ENCODE measurements at places on chromosomes 3 and 15. TPM values are rescaled to one million over a fixed set of nuclear protein-coding genes. Genes with fewer than 3 reads are reported as not detected.

AMOTL2 gene
- 71.3 TPM for total RNA-seq

OR5K2 gene
- total RNA-seq, result not detected

IDH2 gene
- 33.7 TPM for total RNA-seq

CYP8B1 gene
- total RNA-seq, result not detected

CYP1A2 gene
- not detected for total RNA-seq

COLQ gene
- total RNA-seq, result 0.35 TPM

LYZL4 gene
- 0.23 TPM for total RNA-seq

CKMT1A gene
- not detected for total RNA-seq

CHDH gene
- under 0.01 TPM for total RNA-seq

ARGFX gene
- not detected for total RNA-seq

GHSR gene
- total RNA-seq, result not detected

LRRN1 gene
- not detected for total RNA-seq

CYP1A1 gene
- total RNA-seq, result 0.45 TPM

TTC21A gene
- 2.0 TPM for total RNA-seq

GOLGA8R gene
- total RNA-seq, result 2.8 TPM

ERC2 gene
- total RNA-seq, result 0.47 TPM

CYB561D2 gene
- total RNA-seq, result 32.7 TPM

ATP13A5 gene
- total RNA-seq, result not detected

KLHL6 gene
- total RNA-seq, result not detected

TRH gene
- total RNA-seq, result not detected

DUOXA2 gene
- total RNA-seq, result not detected

ANKRD34C gene
- not detected for total RNA-seq

CEP19 gene
- total RNA-seq, result 1.6 TPM

SEMA6D gene
- 14.9 TPM for total RNA-seq

CHRD gene
- 0.08 TPM for total RNA-seq

GALNT15 gene
- 17.0 TPM for total RNA-seq

OXTR gene
- total RNA-seq, result 1.2 TPM

MFSD1 gene
- 86.1 TPM for total RNA-seq

PLIN1 gene
- total RNA-seq, result 0.15 TPM

TGFBR2 gene
- total RNA-seq, result 216 TPM

ACKR2 gene
- total RNA-seq, result 0.15 TPM

TMEM212 gene
- total RNA-seq, result not detected
